ENCODE measurements at places on chromosomes 11 and 22.
A peak's percentile ranks its signal among the peaks of the same experiment; 100 is the strongest.

DNA sequence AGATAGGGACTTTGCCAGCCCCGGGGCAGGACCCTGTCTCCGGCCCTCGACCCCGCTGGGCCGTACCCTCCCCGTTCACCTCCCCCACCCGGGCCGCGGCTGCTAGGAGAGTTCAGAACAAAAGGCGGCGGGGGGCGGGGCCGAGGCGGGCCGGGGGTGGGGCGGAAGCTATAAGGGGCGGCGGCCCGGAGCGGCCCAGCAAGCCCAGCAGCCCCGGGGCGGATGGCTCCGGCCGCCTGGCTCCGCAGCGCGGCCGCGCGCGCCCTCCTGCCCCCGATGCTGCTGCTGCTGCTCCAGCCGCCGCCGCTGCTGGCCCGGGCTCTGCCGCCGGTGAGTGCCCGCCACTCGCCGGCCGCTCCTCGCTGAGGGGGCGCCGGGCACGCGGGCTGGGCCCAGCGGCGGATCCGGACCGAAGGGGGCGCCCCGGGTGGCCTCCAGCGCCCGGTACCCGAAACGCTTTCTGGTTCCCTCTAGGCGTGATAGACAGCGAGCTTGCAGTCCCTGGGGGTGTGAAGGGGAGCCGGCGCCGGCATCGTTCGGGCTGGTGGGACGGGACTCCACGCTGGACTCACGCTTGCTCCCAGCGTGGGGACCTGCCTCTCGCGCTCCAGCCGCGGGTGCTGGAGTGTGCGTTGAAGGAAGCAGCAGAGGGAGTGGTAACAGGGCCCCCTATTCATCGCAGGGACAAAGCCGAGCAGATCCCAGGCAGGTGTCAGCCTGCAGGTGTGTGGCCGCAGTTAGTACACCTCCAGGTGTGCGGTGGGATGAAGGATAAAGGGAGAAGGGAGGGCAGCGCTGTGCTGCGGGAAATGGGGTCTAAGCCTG lies at the start of gene MMP11:
Gene MMP11 (plus strand): TSS at position 201 of the 825 bp plus-strand sequence. CDS start 22 bp downstream, at position 223.
- DNase-seq = peak; percentile 88

DNA sequence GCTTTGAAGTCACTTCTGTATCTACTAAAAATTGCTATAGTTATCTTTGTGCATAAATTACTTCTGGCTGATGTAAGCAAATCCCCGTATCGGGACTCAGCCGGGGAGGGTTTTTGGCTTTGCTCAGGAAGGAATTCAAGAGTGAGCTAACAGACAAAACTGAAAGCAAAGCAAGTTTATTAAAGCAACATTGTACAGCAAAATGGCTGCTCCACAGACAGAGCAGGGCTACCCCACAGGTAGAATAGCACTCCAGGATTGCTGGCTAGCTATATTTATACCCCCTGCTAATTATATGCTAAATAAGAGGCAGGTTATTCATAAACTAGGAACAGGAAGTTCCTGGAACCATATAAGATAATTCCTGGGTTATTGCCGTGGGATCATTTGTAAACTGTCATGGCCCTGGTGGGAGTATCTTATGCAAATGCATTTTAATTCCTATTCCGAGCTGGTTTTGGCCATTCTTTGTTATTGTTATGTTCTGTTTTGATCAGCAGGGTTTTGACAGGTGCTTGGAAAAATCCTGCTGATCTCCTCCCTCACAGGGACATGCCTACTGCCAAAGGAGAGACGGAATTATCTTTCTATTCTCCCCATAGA lies 15.2 kb downstream of the MIF start:
- DNase-seq = no peak

DNA sequence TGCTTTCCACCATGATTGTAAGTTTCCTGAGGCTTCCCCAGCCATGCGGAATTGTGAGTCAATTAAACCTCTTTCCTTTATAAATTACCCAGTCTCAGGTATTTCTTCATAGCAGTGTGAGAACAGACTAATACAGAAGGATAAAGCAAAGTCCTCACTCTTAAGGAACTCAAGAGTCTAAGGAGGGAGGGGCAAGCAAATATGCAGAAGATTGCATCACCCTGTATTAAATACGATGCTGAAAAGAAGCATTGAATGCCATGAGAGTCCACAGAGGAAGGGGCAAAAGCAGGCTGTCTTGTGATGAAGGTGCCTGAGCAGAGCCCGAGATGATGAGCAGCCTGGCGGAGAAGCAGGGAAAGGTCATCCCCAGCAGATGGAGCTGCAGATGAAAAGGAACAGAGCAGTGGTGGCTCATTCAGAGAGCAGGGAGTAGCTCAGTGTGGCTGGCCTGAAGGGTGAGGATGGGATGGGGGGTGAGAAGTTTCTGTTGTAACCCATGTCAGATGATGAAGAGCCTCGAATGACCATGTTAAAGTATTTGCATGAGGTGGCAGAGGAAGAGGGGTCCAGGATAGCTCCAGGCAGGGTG lies 6.3 kb upstream of the IZUMO1R start:
- peak; percentile 23 for DNase-seq

- DNase-seq = no peak
Measured at GRCh38 chr22:24989541-24989951, 37.0 kb downstream of the KIAA1671 start.

- no peak for DNase-seq
Measured at GRCh38 chr11:122275508-122275907, 159.5 kb upstream of the BLID start.

GRCh38 chr11:595400-595799 lies 19.1 kb downstream of the PHRF1 start:
- DNase-seq = no peak

GRCh38 chr11:11937957-11938356 lies 70.5 kb downstream of the DKK3 start:
- DNase-seq = no peak

GRCh38 chr11:116207421-116208141 lies 565.2 kb downstream of the BUD13 start:
- DNase-seq = no peak

DNA sequence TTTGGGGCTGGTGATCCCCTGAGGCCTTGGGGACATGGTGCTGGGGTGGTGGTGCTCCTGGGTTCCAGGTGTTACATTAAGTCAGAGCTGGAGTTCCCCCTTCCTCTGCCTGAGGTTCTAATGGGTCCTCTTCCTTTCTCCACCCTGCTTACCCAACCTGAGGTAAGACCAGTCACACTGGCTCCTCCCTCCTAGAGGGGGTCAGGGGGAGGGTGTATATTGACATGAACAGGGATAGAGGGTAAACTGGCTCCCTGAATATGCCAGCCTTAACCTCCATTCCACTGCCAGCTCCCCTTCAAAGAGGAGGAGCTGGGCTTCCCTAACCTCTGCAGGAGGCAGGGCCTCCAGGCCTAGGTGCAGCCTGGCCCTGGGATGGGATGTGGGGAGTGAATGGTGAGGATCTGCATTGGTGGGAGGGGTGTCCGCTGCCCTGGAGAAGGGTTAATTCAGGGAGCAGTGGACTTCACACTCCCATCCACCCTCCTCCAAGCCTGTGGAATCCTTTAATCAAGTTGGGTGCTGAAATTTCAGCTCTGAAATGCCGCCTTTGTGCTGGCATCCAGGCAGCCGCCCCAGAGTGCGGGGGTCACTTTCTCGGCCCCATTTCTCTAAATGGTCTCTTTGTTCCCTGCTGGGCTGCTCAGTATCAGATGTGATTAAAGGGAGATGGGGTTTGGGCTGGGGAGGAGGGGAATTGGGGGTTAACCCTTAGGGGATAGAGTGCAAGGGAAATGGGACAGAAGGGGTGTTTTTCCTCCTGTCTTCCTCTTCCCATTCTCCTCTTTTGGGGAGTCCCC lies 15.2 kb downstream of the POLR2F start:
- DNase-seq = no peak

DNA sequence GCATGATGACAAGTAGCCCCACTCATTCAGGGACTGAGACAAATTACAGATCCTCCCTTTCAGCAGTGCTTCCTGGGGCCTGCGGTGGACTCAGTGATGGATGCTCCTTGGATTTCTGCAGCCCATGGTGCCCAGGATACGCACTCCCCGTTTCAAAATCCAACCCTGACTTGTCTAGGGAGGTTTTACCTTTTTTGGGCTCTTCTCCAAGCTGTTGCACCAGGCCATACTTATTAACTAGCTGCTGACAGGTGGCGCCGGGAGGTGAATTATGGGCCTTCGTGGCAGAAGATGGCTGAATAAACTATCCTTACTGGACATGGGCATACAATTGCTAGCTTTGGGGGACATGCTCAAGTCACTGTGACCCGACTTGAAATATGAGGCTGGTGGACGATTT lies 324.3 kb upstream of the SYN3 start:
- no peak for DNase-seq

DNA sequence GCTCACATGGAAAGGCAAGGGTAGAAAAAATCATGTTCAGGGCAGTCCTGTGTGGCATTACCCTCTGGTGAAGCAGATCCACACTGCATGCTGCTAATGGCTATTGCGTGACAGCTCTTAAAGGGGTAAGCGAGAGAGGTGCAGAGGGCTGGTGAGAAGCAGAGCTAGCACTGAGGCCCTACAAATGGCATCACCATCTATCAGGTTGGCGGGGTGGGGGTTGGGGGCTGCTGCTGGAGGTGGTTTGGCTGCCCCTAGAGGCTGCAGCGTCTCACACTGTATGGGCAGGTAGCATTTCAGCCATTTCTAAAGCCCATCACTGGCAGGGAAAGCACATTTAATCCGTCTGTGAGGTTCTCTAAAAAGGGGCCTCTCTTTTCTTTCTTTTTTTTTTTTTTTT lies 16.9 kb upstream of the TMA7B start:
- no peak for DNase-seq

DNA sequence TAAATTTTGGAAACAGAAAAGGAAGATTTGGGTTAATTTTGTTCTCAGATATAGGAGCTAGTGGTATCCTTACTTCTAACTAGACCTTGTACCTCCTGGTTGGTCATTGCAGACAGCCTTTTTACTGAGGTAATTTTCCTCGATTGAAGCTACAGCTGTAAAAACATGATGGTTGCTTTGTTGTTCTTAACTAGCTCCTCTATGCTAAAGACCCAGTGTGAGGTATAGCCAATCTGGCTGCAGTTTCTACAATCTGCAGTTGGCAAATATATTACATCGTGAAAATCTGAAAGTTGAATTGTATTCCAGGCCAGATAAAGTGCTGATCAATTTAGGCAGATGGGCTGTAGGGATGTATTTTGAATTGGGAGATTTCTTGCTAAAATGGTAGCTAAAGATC lies 116.5 kb downstream of the AASDHPPT start:
- no peak for DNase-seq

GRCh38 chr11:29343465-29344333 lies 673.1 kb downstream of the KCNA4 start:
- peak; percentile 52 for DNase-seq

DNA sequence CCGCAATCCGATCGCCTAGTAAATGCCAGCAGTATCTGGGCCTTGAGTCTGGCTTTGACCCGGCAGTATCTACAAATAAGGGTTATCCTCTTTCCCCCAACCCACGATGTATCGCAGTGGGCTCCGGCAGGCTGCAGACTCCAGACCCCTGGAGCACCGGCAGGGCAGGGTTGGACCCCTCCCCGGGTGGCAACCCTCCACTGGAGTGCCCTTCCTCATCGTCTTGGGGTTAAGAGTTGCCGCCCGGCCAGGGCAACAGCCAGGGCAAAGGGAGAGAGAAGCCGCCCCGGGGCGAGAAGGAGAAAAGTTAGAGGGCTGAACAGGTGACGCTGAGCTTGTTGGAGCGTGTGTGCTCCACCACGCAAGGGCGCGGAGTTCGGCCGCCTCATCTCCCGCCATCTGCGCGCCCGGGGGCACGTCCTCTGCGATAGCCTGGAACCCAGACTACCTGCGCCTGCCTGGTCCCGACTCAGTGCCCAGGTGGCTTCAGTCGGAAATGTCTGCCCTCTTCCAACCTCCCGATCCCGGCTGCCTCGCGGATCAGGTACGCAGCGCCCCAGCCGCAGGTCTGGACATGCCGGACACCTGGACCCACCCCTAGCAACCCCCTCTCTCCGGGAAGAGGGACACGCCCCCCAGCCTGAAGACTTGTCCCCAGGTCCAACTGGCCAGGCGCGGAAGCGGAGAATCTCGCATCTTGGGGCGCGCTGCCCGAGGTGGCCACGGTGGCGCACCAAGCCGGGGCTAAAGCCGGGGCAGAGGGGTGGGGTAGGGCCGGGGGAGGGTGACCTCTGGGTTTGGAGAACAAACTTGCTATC lies 1.2 kb downstream of the DSCAML1 start:
- no peak for DNase-seq

GRCh38 chr11:64916040-64916774 lies 802 bp downstream of the ATG2A start:
- DNase-seq = peak; percentile 63

DNA sequence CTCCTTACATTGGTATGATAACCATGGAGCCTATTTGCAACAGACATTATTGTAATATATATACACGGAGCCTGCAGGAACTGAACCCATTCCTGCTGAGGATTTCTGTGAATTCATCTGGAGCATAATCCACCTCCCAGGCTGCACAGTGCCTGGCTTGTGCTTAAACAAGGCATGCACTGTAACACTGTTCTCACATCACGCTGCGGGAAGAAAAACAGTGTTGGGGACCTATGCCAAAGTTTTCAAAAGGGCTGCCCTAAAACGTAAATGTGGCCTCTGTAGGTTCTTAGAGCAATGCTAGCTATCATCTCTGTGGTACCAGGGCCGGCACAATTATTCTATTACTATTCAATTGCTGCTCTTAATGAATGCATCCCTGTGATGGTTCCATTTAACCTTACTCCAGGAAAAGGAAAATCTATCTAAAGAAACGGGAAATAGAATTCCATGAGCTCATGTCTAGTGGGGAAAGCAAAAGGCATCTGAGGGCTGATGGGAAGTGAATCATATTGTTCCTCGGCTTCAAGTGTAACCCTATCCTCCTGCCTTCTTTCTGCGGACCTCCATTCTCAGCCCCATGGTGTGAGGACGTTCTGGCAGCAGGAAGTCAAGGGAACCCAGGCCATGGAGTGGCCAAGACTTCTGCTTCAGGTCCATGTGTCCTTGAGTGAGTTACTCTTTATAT lies 525.5 kb downstream of the SOX6 start:
- DNase-seq = no peak

GRCh38 chr22:27998511-27999410 lies 79.7 kb upstream of the PITPNB start:
- DNase-seq = no peak

GRCh38 chr22:46679706-46680269 lies 58.3 kb downstream of the CERK start:
- DNase-seq = no peak
